Bronchial smooth muscle cell (primary cell): ENCODE measurements at places on chromosomes 6 and 20. TPM values are rescaled to one million over a fixed set of nuclear protein-coding genes. Genes with fewer than 3 reads are reported as not detected.

TRERF1 gene
- total RNA-seq = 4.0 and 4.7 TPM in 2 replicates

TTBK1 gene
- total RNA-seq = under 0.01 TPM in 1 of 2 replicates, not detected in the other

RAB23 gene
- 24.7 and 31.6 TPM in 2 replicates for total RNA-seq

CALHM5 gene
- 8.4 and 9.0 TPM in 2 replicates for total RNA-seq

RAET1G gene
- 6.1 and 10.5 TPM in 2 replicates for total RNA-seq

PNPLA1 gene
- not detected in 2 replicates for total RNA-seq

BIRC7 gene
- total RNA-seq = 0.32 TPM in 1 of 2 replicates, not detected in the other

PHACTR1 gene
- total RNA-seq = under 0.01 and 0.34 TPM in 2 replicates

ERVFRD-1 gene
- not detected in 2 replicates for total RNA-seq

SIRPA gene
- 6.6 and 8.2 TPM in 2 replicates for total RNA-seq

PAX1 gene
- total RNA-seq = not detected in 2 replicates

TOX2 gene
- total RNA-seq = 1.6 and 1.7 TPM in 2 replicates

BPIFB1 gene
- total RNA-seq = not detected in 2 replicates

MCHR2 gene
- not detected in 2 replicates for total RNA-seq

OXT gene
- not detected in 2 replicates for total RNA-seq

CDH26 gene
- 0.16 and 0.34 TPM in 2 replicates for total RNA-seq

OR2B6 gene
- total RNA-seq = not detected in 2 replicates

SPATA25 gene
- total RNA-seq = 1.4 and 2.0 TPM in 2 replicates
